ENCODE measurements at places on chromosomes 3 and 15. TPM values are rescaled to one million over a fixed set of nuclear protein-coding genes. Genes with fewer than 3 reads are reported as not detected.
A peak's percentile ranks its signal among the peaks of the same experiment; 100 is the strongest.

DNA sequence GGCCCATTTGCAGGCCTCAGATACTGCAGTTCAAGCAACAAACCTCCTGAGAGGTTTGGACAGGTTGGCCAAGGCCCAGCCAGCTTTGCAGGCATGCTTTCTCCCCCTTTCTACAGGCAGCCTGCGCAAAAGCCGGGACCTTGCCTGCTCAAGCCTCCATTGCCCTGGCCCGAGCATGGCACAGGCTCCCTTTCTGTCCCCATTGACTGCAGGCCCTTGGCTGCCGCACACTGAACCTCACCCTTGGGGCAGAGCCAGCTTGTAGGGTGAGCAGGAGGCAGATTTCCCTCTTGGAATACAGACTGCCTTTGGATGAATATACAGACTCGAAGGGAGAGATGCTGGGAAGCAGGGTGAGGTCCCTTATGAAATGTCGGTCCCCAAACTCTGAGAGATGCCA lies 461.7 kb upstream of the PROK2 start:
- DNase-seq, result no peak

DNA sequence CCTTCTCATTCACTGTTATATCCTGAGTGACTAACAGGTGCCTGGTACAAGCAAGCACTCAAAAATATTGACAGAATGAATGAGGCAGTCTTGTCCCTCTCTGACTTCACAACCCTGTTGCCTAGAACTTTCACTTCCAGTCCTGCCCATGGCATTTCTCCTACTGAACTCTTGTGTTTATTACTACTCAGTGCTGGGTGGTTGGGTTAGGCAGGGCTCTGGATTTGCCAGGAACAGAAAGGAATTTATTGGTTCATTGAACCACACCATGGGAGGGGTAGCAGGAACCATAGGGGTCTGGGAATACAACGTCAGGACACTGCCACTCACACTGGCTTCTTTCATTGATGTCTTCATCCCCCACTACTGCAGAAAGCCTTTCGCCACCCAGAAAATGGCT lies 41.9 kb upstream of the SEMA4B start:
- no peak for DNase-seq

DNA sequence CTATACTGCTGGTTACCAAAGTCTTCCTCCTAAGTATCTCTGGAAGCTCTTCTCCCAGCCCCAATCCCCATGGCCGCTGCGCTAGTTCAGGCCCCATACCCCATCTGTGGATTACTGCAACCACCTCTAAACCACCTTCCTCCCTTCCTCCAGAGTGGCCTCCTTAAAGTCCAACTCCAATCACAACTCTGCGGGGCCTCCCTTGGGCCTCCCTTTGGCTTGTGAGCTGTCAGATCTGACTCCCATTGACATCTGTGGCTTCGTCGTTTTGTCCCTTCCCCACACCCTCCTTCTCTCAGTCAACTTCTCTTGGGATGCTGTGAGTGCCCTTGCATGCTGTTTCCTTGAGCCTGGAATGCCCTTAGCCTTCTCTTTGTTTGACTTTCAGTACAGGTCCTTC lies 9.3 kb upstream of the HRH1 start:
- DNase-seq, result no peak

DNA sequence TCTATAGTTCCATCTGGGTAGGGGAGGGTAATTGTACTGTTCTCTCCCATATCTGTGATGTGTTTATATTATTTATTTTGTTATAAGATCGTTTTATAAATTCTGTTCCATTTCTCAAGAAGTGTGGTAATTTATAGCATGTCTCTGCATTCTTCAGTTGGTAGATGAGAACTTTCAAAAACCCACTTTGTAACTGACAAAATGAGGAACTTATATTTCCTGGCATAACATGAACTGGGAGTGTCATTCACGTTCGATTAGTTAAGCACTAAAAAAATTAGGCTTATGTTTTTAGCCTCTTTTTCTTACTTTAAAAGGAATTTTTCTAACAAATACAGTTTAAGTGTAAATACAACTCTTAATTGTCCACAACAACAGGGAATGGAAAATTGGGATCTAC lies 230.8 kb downstream of the CGGBP1 start:
- no peak for DNase-seq

GRCh38 chr15:97866959-97867358 lies 93.5 kb upstream of the ARRDC4 start:
- peak; percentile 59 for DNase-seq

GRCh38 chr3:178084938-178085816 lies 451.1 kb upstream of the KCNMB2 start:
- DNase-seq, result peak; percentile 87

- DNase-seq, result no peak
These were observed 17.0 kb downstream of the EOGT start for GRCh38 chr3:68996356-68996995.

DNA sequence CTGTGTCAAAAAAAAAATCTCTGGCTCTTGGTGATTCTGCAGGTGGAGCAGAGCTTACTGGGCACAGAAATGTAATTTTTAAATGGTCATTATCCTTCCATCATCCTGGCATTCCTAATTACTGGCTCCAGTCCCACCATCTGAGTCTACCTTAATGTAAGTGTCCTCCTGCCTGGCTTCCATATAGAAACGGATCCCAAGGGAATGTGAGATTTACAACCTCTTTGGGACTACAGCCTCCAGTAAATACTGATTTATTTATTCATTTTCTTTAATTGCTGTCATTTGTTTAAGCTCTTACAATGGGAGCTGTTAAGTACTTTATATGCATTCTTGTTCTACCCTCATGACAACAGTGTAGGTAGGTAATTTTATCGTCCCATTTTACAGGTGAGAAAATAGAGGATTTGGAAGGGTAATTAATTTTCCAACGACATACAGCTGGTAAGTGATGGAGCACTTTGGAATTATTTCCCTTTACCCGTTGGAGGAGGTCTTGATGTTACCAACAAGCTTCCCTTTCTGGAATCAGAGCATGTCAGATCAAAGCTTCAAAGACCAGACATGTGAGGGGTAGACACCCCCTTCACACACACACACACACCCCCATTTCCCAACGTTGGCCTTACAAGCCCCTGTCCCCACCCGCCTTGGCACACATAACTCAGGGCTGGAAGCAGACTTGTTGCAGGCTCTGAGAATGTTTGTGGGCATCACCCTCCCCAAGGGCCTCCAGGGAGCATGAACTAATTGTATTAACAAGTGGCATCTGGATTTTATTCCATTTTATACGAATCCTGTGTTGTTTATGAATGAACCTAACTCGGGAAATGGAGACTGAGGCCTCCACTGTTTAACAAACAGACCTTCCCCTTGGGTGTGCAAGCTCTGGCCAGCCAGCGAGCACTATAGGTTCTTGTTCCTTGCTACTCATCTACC lies 116.9 kb downstream of the ALDH1A2 start:
- DNase-seq, result no peak

DNA sequence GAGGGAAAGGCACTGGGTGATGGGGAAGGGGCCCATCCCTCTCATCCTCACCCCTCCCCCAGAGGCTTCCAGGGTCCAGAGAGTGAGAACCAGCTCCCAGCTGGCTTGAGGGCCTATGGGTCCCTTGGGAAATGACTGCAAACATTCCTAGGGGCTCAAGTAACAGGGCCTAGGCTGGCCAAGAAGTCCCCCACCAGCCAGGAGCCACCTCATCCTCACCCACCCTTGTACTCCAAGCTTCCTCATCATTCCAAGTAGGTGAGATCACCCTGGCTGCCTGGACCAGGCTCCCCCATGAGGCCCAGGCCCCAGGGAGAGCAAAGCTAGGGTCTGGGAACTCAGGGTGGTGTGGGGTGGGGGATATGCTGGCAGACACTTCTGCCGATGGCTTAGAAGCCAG lies 14.8 kb downstream of the LOXL1 start:
- peak; percentile 50 for DNase-seq

GRCh38 chr3:27507111-27507510 lies 22.9 kb upstream of the SLC4A7 start:
- no peak for DNase-seq

Gene POLQ
- total RNA-seq, result 0.17 TPM

Gene TGM4
- not detected for total RNA-seq

Data from psoas muscle (tissue), 8 donors.